ENCODE measurements at places on chromosomes 3 and 15.

DNA sequence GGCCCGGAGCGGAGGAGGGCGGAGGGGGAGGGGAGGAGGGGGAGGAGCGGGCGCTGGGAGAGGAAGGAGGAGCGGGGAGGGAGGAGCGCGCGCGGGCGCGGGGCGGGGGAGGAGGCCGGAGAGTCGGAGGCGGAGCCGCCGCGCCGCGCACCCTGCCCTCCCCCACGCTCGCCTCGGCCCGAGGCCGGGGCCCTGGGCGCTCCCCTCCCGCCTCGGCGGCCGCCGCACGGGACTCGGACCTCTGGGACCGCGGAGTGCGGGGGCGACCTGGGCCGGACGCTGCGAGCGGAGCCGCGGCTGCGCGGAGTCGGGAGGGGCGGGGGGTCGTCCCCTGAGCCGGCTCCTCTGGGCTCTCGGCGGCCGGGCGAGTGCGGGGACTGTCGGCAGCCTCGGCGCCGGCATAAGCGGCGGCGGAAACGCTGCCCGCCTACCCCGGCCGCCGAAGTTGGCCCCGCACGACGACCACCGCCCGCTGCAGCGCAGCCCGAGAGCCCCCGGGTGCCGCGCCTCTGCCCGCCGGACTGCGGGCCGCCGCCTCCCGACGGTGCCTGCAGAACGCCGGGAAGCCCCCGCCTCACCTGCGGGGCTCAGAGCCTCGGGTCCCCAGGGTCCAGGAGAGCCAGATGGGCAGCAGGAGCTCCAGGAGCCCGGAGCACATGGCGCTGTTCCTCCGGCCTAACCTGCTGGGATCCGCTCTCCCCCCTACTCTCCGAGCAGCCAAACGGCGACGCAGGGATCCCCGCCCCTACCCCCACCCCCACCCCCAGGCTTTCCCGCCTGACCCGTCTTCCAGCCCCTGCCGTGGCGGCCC lies 406 bp upstream of the GABRB3 start:
- peak; percentile 23 for DNase-seq

GRCh38 chr15:80920271-80920699 lies 69.3 kb downstream of the MESD start:
- DNase-seq: no peak

DNA sequence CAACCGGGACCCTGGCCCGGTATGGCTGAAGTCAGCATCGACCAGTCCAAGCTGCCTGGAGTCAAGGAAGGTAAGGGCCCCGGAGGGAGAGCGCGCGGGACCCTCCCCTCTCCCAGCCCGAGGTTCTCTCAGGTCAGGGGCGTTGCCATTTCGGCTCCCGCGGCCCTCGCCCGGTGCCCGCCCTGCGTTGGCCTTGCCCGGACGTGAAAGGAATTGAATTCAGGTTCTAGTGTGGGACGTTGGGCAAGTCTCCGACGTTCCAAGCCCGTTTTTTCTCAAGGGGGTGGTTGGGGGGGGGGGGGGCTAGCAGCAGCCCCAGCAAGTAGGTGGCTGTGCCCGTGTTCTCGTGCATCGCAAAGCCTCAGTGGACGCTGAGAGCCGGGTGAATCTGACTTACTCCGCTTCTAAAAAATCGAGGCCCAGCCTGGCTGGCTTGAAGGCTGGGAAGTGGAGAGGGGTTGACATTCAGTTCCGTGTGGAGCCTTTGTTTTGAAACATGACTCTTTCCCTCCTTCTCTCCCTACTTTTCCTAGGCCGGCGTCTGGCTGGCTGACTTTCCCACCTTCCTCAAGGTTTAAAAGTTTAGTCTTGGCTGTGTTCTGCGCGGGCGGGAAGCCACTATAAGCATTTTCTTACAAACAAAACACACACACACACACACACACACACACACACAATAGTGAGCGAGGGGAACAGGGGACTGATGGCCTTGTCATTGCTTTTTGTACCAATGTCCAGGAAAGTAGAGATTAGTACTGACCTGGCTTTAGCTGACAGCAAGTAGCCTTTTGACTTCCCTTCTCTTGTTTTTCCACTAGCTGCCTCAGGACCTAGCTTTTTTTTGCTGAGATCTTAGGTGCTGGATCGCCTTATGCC lies at the start of gene UTS2B:
TSS of gene UTS2B (minus strand) at position 873 of the 876 bp plus-strand sequence. CDS start 48,337 bp downstream, outside the sequence.
- peak; percentile 68 for DNase-seq

DNA sequence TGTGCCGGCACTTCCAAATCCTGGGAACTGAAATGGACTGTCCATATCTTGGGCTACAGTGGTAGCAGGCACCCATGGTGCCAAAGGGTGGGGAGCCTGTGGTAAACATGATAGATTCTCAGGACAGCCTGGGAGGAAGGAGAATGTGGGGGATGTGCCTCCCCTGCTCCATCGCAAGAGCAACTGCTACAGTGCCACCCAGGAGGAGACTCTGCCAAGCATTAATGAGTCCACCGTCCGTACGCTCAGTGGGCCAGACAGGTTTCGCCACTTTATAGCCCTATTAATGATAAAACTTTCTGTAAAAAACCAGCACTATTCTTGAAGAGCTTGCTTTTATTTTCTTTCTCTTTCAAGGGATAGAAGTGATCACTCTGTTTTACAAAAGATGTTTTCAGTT lies 75.2 kb downstream of the FMN1 start:
- no peak for DNase-seq

- DNase-seq: no peak
These were observed 281.9 kb downstream of the TLE3 start for GRCh38 chr15:69815793-69816192.

- peak; percentile 20 for DNase-seq
These were observed 19.6 kb upstream of the CHMP2B start for GRCh38 chr3:87207460-87207859.

GRCh38 chr15:70092464-70093027 lies 5.2 kb downstream of the TLE3 start:
- no peak for DNase-seq

- DNase-seq: no peak
These were observed 789.2 kb upstream of the NR2F2 start for GRCh38 chr15:95541301-95541700.

DNA sequence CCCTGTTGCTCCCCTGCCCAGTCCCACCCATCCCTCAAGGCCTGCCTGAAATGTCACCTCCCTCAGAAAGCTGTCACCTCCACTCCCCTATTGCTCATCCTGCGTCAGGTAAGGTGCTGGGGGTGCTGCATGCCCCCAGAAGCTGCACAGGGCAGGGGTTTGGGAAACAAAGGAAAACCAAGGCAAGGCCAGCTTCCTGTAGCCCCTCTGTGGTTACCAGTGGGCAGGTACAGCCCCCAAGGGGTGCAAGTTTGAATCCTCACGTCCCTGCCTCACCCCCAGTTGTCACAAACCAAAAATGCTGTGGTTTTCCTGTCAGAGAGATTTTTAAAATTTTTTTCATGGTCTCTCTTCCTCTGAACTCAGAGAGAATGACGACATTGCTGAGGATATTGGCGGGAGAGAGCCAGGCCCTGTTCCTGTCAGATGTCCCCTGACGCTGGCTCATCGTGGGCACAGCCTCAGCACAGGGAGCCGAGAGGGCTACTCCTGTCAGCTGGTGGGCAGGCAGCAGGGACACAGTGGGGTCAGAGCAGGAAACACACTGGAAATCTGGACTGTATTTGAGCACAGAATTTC lies 27.0 kb downstream of the PSTPIP1 start:
- DNase-seq: peak; percentile 83

- peak; percentile 3 for DNase-seq
These were observed 56.4 kb downstream of the PLAAT1 start for GRCh38 chr3:193297421-193297820.

DNA sequence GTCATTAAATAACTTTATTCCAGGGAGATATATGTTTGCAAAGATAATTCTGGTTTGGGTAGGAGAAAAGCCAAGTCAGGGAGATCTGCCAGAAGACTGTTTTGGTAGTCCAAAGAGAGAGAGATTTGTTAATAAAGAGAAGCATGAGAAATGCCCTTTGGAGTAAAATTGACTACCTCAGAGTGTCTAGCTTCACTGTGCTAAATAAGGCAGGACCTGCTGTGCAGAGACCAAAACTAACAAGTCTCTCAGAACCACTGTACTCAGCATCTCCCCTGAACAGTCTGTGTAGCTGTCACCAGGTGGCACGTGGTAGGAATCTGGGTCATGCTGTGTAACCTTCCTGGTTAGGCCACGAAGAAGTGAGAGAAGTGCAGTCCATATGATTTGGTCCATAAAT lies 31.6 kb upstream of the SLC35G2 start:
- DNase-seq: peak; percentile 48

GRCh38 chr3:124217542-124217941 lies 225.6 kb upstream of the ROPN1 start:
- DNase-seq: peak; percentile 83

DNA sequence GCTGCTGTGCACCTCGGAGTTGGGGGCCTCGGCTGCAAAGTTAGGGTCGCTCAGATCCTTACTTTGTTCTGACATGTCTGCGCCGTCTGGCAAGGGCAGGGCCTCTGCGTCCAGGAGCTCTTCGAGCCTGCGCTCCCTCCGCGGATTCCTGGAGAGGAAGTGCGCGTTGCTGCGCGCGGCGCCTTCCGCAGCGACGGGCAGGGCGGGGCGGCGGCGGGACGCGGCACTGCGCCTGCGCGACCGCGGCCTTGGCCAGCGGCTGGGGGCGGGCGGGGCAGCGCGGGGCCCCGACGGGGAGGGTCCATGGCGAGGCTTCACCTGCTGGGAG lies at the start of gene NDN:
TSS of gene NDN (minus strand) at position 163 of the 328 bp plus-strand sequence. CDS start at position 75, 88 bp downstream.
- peak; percentile 68 for DNase-seq

- no peak for DNase-seq
These were observed 430.5 kb downstream of the GABRG3 start for GRCh38 chr15:27401471-27401870.

GRCh38 chr15:60512937-60513336 lies 34.0 kb upstream of the ICE2 start:
- no peak for DNase-seq

- peak; percentile 26 for DNase-seq
These were observed 294.9 kb upstream of the CTDSPL start for GRCh38 chr3:37566730-37567129.

DNA sequence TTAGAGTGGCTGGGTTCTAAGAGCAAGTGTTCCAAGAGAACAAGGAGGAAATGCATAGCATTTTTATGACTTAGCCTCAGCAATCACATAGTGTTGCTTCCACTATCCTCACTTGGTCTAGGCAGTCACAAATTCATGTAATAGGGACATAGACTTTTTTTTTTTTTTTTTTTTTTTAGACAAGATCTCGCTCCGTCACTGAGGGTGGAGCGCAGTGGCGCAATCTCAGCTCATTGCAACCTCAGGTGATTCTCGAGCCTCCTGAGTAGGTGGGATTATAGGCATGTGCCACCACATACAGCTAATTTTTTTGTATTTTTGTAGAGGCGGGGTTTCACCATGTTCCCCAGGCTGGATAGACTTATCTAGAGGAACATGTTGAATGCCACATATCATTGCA lies 4.7 kb upstream of the GNB4 start:
- no peak for DNase-seq

DNA sequence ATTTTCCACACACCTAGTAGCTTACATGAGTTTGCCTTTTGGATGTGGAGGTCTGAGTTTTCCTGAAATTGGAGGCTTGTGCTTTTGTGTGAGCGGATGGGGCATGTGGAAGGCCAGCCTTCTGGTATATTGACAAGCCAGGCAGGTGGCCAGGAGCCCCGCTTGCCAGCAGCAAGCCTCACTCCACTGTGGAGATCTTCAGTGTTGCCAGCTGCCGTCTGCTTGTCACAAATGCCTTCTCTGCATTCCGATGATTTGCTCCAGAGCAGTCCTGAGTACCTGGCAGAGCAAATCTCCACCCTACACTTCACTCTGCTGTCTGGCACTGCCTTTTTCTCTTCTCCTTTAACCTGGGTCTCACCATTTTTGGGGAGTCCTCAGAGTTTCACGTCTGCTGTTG lies 29.1 kb upstream of the CHST2 start:
- DNase-seq: no peak

DNA sequence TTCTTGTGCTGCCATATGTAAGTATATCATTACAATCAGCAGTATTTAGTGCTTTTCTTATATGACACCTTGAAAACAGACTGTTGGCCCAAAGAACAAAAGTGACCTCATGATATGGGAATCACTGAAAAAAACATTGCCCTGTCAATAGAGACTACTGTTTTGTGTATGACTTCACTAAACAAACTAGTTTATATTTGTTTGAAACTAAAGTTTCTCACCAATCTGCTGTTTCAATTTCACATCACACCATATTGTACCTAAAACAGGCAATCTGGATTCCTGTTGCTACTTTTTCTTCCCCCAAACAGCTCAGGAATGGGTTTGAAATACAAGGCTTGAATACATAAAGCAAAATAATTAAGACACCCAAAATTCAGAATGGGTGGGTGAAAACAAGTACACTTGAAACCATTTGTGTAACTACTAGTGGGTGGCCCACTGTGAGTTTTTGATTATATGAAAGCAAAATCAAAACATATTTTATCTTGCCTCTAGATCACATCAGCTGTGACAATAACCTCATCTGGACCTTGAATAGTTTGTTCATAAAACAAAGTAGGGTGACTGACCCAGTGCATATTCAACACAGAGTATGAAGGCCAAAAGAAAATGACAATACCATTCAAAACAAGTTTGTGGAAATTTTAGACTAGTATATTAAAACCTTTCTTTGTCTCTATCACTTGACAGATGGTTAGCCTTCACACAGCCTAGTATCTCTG lies 5.9 kb downstream of the ZBTB20 start:
- no peak for DNase-seq

DNA sequence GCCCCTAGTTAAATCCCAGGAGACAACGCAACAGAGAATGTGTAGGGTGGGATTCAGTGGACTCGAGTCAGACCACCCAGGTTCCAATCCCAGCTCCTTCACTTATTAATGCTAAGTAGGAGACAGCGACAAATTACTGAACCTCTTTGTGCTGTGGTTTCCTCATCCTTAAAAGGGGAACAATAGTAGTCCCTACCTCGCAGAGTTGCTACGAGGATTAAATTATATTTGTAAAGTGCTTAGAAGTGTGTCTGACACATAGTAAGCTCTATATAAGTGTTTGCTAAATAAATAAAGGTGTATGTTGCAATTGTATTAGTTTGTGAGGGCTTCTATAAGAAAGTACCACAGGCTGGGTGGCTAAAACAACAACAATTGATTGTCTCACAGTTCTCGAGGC lies 58.0 kb upstream of the PPARG start:
- no peak for DNase-seq

- no peak for DNase-seq
These were observed 54.3 kb downstream of the LIPC start for GRCh38 chr15:58486062-58486461.

GRCh38 chr15:38168467-38169070 lies 84.1 kb upstream of the SPRED1 start:
- peak; percentile 5 for DNase-seq

DNA sequence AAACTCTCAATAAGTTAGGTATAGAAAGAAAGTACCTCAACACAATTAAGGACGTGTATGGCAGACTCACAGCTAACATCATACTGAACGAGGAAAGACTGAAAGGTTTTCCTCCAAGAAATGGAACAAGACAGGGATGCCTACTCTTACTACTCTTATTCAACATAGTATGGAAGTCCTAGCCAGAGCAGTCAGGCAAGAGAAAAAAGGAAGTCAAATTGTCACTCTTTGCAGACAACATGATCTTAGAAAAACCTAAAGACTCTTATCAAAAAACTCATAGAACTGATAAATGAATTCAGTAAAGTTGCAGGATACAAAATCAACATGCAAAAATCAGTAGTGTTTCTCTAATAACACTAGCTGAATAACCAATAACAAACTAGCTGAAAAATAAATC lies 96.0 kb downstream of the C3orf70 start:
- DNase-seq: no peak
